Osteocyte (in vitro differentiated cells): ENCODE measurements at places on chromosomes 12 and 14.
A peak's percentile ranks its signal among the peaks of the same experiment; 100 is the strongest.

GRCh38 chr12:89453121-89453978 is 71.2 kb downstream of the GALNT4 start:
- DNase-seq = no peak

DNA sequence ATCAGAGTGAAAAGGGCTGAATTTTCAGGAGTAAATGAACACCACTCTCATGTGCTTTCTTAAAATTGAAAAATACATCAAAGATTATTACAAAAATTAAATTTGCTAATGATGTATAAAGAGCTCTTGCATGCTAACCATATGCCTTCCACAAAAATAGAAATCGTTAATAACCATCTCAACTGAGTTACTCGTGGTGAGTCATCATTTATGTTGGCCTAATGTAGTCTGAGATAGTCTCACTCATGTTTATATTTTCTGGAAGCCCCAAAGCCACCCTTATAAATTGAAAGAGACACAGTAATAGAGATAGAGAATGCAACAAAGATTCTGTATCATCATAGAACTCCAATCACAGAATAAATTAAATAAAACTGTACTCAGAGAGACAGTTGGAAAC is 131.2 kb downstream of the KCNH5 start:
- no peak for DNase-seq

GRCh38 chr14:77105145-77105939 is 7.3 kb downstream of the CIPC start:
- no peak for DNase-seq

- DNase-seq = peak; percentile 63
These were observed 78.5 kb downstream of the DICER1 start for GRCh38 chr14:95078867-95079266.

- no peak for DNase-seq
These were observed 436.0 kb upstream of the FBXO33 start for GRCh38 chr14:39868251-39868650.

- no peak for DNase-seq
These were observed 39.8 kb downstream of the FNTB start for GRCh38 chr14:65026526-65026925.

DNA sequence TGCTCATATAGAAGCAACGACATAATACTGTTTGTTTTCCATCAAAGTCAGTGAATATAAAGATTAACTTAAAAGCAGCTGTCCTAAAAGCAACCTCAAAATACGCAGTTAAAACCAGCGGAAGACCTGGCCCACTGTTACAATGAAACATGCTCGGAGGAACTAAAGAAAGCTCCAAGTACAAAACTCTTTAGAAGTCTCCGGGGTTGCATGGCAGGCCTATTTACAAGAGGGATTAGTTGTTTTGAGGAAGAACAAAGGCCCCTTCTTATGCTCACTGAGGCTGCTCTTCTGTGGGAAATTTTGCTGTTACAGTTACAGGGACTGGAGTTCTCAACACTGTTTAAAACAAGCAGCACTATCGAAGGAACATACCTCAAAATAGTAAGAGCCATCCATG is 75.9 kb upstream of the C12orf71 start:
- no peak for DNase-seq

DNA sequence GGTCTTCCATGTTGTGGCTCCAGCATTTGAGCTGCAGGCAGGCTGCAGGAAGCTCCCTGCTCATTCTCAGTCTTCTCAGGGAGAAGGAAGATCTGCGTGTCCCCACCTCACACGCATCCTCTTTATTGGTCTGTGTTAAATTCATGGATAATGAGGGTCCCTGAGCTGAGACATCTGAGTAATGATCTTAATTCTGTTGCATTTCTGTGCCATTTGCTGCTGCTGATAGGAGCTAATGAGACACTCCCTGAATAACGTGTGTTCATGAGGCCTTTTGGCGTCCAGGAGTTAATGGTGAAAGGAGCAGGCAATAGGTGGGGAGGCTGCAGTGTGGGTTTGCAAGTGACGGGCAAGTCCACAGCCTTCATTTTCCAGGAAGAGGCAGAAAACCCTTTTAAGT is 46.6 kb upstream of the OAS1 start:
- no peak for DNase-seq

GRCh38 chr14:50773632-50774541 is 57.1 kb downstream of the NIN start:
- no peak for DNase-seq

DNA sequence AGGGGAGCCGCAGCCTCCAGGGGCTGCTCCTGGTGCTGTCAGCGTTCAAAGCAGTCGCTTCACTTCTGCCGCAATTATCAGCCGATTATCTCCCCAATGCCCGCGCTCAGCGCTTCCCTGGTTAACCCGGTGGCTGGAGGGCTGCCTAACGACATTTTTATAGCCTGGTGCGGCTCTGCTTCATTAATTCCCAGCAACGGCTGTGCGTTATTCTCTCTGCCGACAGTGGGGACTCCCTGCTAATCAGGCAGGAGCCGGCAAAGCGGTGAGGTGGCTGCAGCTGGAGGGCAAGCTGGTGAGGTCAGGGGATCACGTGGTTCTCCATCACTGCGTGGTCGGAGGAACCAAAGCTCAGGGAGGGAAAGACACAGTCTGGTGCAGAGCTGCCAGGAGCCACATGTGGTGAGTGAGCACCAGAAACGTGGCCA is 62.9 kb downstream of the GLRX5 start:
- DNase-seq = no peak

GRCh38 chr12:68440068-68440581 is 108.0 kb upstream of the MDM1 start:
- DNase-seq = no peak

DNA sequence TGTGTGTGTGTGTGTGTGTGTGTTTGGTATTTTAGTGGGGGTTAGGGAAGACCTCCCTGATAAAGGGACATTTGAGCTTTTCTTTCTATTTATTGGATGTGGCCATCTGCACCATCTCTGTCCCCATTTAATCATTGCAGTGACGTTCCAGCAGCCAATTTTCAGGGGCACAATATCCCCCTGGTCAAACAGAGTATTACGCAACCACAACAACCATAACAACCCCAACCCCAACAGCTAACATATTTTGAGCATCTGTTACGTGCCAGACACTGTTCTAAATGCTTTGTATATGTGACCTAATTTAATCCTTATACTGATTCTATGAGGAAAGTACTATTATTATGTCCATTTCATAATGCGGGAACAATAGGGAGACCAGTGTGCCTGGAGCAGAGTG is 87.4 kb downstream of the TTC8 start:
- peak; percentile 1 for DNase-seq

DNA sequence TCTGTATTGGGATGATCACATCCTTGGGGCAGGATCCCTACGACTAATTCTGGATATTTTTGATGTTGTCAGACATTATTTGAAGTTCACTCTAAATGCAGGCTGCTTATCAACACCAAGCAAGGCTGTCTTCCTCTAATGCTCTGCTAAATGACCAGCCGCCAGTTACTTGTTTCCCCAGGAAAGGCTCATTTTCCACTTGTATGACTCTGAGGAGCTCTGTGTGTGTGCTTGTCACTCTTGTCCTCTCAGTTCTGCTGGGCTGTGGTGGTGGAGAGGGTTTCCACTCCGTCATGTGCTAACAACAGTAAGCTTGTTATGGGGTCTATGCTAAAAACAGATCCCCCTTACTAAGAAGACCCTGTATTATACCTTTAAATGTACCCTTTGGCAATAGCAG is 42.1 kb downstream of the ATL1 start:
- no peak for DNase-seq

- DNase-seq = no peak
These were observed 42.8 kb upstream of the RIN3 start for GRCh38 chr14:92470811-92471210.

DNA sequence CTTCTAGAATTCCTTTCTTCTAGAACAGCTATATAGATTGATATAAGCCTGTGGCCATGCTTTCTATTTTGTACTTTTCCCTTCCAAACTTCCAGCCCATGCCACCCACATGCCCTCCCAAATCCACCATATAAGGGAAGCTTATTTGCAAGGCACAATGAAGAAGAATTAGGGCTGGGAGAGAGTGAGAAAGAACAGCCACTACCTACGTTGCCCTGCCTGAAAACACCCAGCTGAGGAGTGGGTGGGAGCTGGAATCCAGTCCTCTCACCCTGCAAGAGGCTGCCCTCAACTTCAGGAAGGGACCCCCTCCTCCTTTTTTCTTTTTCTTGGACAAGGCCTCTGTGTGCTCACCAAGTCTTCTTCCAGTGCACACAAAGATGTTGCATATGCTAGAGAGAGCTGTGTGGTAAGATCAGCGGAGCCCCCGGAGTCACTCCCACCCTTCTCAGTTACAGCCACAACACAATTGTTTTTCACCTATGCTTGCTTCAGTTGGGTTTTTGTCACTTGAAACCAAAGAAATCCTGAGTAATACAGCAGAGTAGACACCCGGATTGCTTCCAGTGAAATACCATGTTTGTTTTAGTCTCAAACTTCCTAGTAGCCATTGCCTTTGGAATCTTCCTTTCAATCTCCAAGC is 38.8 kb downstream of the CDKL1 start:
- DNase-seq = no peak

- no peak for DNase-seq
These were observed 4.4 kb downstream of the TULP3 start for GRCh38 chr12:2895051-2895451.

DNA sequence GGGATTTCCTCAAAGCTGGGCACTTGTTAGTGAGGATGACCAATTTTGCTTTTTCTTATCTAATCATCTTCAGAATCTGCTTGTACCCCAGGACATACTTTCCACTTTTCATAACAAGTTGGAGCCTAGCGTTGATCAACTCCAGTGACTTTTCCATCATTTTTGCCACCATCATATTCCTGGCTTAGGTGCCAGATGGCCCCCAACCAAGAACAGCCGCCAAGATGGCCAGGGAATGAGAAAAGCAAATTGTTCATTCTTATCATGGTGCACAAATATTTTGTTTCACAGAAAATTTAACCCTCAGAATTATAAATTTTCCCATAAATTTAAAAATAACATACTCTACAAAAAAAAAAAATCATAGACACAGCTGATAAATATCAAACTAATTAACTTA is 37.5 kb downstream of the SLC2A13 start:
- no peak for DNase-seq

DNA sequence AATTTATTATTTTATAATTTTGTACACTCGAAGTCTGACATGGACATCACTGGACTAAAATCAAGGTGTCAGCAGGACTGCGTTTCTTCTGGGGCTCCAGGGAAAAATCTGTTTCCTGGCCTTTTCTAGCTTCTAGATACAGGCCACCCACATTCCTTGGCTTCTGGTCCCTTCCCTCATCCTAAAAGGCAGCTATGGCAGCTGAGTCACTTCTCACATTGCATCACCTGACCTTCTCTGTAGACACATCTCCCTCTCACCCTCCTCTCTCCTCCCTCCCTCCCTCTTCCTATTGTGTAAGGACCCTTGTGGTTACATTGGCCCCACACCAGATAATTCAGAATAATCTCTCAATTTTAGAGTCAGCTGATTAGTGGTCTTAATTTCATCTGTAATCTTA is 92.4 kb downstream of the RPS6KA5 start:
- no peak for DNase-seq

DNA sequence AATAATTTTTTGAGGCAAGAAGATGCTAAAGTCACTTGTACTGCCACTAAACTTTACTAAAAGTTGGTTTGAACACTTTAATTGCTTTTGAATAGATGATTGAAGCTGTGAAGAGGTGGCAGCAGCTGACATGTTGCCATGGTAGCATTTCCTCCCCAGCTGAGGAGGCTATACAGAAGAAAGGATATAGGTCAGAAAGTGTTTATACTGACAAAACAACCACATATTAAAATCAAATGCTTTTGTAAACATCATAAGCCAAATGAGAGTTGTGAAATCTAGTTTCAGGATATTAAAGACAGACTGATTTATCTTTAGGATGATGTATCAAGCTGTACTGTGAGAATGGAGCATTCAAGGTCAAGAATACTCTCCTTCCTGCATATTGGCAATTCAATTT is 41.7 kb downstream of the TSPAN19 start:
- DNase-seq = no peak

- no peak for DNase-seq
These were observed 4.9 kb upstream of the YEATS4 start for GRCh38 chr12:69354556-69355187.

DNA sequence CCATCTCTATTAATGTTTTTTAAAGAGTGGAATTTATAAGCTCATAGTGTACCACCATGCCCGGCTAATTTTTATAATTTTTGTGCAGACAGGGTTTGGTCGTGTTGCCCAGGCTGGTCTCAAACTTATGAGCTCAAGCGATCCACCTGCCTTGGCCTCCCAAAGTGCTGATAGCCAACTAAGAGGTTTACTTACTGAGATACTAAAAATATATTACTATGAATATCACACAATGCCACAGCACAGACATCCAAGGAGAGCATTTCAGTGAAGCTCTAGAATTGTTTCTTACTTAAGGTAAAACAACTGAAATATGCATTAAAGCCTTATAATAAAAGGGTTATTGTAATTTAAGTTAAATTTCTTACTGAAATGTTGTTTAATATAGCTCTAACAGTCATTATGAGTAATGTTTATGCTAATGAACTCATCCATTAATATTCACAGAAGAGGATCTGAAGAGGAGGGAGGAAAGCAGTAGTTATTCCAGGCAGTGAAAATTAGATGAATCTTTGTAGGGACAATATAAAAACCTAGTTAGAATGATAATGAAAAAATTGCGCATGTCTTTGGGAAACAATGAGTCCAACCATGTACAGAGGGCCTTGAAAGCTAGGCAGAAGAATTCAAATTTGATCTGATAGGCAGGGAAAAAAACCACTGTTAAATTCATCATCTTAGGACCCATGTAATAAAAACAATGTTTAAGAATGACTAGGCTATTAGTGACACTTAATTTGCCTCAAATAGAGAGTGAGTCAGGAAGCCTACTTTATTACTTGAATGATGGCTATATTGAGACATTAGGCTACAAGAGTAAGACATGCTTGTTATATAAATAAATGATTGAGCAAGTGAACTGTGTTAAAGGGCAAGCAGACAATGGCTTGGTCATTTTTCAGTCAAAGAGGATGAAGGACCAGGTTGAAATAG is 99.2 kb downstream of the SLC41A2 start:
- no peak for DNase-seq

- DNase-seq = no peak
These were observed 272.5 kb downstream of the ALG10 start for GRCh38 chr12:34294671-34295365.

DNA sequence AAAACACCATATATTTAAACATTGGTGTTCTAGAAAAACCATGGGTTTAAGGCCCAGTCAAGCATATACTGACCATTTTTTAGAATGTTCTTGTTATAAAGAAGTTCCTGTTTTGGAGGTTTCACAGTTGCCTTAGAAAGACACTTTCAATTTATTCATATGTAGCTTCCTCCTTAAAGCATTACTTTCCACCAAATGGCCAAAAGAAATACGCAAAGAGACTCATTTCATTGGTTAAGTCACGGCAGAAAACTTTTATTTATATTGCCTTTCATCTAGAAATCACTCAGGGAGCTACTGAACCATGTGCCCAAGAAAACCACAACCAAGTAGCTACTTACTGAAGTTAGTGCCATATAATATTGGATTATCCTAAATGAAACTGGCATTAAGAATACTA is 40.0 kb downstream of the MYBPC1 start:
- DNase-seq = no peak

GRCh38 chr14:31300883-31301282 is 93.3 kb upstream of the HECTD1 start:
- DNase-seq = no peak
